ENCODE measurements at places on chromosomes 6 and 20. TPM values are rescaled to one million over a fixed set of nuclear protein-coding genes. Genes with fewer than 3 reads are reported as not detected.

DNA sequence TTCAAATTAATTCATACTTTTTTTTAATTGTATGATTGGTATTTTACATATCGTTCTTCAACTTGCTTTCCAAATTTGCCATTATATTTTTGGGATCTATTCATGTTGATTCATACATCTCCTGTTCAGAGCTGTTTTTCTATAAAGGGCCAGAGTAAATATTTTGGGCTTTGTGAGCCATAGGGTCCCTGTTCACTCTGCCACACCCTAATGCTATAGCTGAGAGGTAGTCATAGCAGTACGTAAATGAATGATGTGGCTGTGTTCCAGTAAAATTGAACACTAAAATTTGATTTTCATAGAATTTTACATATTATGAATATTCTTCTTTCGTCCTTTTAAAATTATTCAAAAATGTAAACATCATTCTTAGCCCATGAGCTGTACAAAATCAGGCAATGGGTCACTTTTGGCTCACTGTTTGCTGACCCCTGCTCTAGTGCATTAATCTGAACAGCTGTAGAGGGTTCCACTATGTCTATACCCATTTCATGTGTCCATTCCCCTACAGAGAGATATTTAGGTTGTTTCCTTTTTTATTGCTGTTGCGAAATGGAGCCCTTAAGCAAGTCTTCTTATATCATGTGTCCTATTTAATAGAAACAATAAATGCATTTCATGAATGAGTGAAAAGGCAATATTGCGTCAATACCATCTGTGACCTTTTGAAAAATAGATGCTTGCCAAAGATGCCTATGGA lies 136.4 kb upstream of the SALL4 start:
- H3K36me3 ChIP-seq, result no peaks in the 10 kb centered on the region
- DNase-seq, result peak; percentile 21
- no peaks in the 10 kb centered on the region for H3K27me3 ChIP-seq
- no peaks in the 10 kb centered on the region for H3K4me1 ChIP-seq
- H3K27ac ChIP-seq, result no peak overlapping the region

GRCh38 chr6:119929121-119929520 lies 579.6 kb upstream of the MAN1A1 start:
- no peak overlapping the region for H3K4me3 ChIP-seq
- no peaks in the 10 kb centered on the region for H3K4me1 ChIP-seq
- H3K27me3 ChIP-seq, result no peaks in the 10 kb centered on the region
- H3K27ac ChIP-seq, result no peak overlapping the region

DNA sequence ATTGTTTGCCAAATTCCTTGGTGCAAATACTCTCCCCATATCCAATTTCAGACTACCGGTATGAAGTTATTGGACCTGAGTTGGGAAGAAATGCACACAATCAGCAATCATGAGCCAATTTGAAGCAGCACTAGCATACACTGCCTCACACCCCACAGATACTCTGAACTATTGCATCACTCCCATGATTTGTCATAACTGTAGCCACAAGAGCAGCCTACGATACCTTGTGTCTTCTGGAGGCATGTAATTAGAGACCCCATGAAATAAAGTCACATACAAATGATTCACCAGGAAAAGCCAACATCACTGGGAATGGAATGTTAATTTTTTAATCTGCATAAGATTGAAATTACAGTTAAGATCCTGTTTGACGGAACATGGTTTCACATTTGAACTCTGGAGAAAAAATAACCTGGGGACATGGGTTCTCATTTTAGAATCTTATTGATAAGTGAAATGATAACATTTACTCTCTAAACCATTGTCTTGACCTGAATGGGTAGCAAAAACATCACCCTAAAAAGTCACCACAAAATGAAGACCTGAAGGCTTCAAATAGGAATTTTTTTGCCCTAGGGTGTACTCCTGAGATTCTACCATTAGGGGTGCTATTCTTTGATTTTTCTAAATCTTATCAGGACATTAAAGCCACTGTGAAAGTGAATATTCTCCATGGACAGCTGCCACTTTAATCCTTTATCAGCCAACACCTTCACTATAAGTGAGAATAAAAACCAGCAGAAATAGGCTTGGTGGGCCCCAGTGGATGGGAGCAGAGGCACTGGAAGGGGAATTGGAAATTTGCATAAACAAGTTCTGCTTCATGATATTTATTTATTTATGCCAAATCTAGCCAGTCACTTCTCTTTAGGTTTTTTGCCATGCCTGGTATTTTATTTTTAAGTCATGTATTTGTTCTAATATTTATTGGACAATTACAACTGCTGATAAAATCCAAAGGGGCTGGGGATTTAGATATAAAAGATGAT lies 34.5 kb upstream of the HBS1L start:
- H3K4me1 ChIP-seq, result peaks cover 4% of the 10 kb centered on the region
- no peak overlapping the region for H3K4me3 ChIP-seq
- no peak overlapping the region for H3K27ac ChIP-seq
- peak; percentile 76 for DNase-seq
- H3K27me3 ChIP-seq, result no peaks in the 10 kb centered on the region

DNA sequence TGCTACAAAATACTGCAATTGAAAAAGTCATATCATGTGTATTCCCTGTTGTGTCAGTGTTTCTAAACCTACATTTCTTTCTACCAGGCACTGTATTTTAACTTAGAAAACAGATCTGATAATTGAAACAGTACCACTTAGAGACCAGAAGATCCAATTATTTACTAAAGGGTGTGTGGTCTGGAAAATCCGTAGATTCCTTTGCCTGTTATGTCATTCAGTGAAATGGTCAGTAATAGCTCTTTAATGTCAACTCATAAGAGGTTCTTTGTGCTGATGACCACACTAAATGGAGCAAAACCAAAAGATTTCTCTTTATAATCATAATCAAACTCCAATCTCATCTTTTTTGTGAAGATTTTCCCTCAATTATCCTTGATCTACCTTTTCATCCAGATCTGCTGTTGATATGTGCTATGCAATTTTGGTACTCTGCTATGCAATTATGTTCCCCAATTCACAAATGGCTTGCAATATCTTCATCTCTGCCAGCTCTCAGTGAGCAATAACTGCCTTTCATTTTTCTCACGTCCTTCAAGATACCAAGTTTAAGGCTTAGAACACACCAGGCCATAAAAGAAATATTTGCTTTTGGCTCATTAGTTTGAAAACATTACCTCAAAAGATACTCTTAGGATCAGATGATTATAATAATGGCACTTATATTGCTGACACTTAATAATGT lies 165.5 kb downstream of the MOXD1 start:
- H3K4me3 ChIP-seq, result no peak overlapping the region
- no peaks in the 10 kb centered on the region for H3K4me1 ChIP-seq
- no peaks in the 10 kb centered on the region for H3K27me3 ChIP-seq
- no peaks in the 10 kb centered on the region for H3K36me3 ChIP-seq
- no peak overlapping the region for H3K27ac ChIP-seq

DNA sequence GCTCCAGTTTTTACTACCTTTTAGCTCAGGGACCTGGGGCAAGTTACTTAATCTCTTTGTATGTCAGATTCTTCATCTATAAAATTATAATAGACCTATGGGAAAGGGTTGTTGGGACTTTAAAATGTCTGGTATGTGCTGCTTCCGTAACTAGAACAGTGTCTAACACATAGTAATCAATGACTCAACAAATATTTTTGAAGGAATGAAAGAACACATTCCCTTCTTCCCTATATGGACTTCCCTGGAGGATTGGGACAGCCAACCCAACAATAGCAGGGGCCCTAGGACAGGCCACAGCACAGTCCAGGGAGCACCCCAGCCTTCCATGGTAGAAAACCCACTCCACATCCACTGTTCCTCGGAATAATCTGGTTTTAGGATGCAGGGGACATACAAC lies 50.7 kb upstream of the TPD52L1 start:
- peak overlapping the region; percentile 24 for H3K27ac ChIP-seq
- DNase-seq, result peak; percentile 12
- H3K4me3 ChIP-seq, result no peak overlapping the region
- peaks cover 16% of the 10 kb centered on the region for H3K4me1 ChIP-seq

Gene VIP
- not detected for total RNA-seq

Gene TMEM200A
- total RNA-seq, result 0.18 TPM
